Liver (tissue), 10 donors: ENCODE measurements at places on chromosomes 2 and 18. TPM values are rescaled to one million over a fixed set of nuclear protein-coding genes. Genes with fewer than 3 reads are reported as not detected.

GATA6 gene
- polyA plus RNA-seq = 6.2 TPM

- DNase-seq = no peak
Observed at GRCh38 chr18:28099237-28099636, 77.7 kb downstream of the CDH2 start.

DNA sequence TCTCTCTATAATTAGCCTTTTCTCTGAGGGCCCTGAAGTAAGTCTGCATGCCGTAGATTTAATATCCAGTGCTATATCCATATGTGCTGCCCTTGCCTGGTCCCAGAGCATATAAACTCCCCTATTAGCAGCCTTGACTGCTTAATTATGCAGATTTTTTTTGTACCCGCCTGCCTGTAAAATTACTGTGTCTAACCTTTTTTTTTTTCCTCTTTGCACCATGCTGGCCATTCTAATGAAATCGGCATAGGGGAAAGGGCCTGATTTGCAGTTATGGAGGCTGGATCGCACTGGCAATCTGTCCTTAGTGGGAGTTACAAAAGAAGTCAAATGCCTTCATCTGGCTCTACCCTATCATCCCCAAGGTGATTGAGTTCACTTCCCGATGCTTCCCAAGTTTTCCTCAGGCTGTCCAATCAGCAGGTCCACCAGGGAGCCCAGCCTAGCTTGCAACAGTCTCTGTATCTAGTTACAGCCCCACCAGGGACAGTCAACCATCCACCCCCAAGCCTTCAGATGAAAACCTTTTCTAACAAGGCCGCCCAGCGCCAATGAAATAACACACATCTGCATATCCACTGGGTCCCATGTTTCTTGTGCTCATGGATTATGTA lies 239.0 kb downstream of the ZNF521 start:
- no peak for DNase-seq

GRCh38 chr2:3487432-3487831 lies 31.9 kb downstream of the ADI1 start:
- no peak for DNase-seq

- no peak for DNase-seq
Observed at GRCh38 chr2:152740743-152741328, 22.4 kb downstream of the ARL6IP6 start.

ANKRD30B gene
- polyA plus RNA-seq = not detected

KIAA2012 gene
- polyA plus RNA-seq = 0.35 TPM

RGPD3 gene
- polyA plus RNA-seq = 0.07 TPM

DNA sequence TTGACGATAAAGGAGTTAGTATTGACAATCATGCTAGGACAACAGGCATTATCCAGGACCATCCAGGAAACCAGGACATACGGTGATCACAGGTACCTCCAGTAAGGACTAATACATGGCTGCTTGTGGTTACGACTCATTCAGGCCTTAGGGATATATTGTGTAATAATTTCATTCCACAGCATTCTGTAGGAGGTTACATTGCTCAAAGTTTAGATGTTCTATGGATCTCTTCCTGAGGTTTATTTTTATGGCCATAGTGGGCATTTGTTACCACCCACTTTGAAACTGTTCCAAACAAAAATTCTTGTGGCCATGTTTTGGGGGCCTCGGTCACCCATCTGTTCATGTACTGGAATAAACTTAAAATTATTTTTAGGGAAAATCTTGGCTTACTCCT lies 431.6 kb downstream of the METTL4 start:
- no peak for DNase-seq

- DNase-seq = no peak
Observed at GRCh38 chr2:222945887-222946286, 85.1 kb downstream of the ACSL3 start.

DPYSL5 gene
- polyA plus RNA-seq = not detected

GRCh38 chr18:79133724-79134123 lies 64.5 kb downstream of the ATP9B start:
- DNase-seq = no peak

DNA sequence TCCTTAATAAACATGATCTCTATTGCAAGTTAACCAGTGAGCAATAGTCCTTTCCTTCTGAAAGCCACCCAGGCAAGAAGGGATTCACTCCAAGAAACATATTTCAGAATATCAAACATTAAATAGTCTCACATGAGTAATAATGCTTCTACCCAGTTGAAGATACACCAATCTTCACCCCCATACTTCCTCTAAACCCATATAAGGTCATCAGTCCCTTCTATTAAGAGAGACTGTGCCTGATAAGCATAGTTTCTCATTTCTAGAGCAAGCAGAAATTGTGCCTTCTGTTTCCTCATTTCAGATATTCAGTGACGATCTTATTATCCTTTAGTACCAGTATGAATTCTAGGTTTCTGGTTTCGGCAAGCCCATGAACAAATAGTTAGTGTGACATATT lies 64.6 kb downstream of the DSEL start:
- no peak for DNase-seq

ABCB11 gene
- polyA plus RNA-seq = 18.3 TPM

GRCh38 chr2:122478117-122478516 lies 722.7 kb downstream of the TSN start:
- DNase-seq = no peak

GRCh38 chr18:616380-616995 lies 19.7 kb downstream of the CLUL1 start:
- DNase-seq = no peak

PROKR1 gene
- polyA plus RNA-seq = 0.02 TPM

SIX3 gene
- polyA plus RNA-seq = not detected

DNA sequence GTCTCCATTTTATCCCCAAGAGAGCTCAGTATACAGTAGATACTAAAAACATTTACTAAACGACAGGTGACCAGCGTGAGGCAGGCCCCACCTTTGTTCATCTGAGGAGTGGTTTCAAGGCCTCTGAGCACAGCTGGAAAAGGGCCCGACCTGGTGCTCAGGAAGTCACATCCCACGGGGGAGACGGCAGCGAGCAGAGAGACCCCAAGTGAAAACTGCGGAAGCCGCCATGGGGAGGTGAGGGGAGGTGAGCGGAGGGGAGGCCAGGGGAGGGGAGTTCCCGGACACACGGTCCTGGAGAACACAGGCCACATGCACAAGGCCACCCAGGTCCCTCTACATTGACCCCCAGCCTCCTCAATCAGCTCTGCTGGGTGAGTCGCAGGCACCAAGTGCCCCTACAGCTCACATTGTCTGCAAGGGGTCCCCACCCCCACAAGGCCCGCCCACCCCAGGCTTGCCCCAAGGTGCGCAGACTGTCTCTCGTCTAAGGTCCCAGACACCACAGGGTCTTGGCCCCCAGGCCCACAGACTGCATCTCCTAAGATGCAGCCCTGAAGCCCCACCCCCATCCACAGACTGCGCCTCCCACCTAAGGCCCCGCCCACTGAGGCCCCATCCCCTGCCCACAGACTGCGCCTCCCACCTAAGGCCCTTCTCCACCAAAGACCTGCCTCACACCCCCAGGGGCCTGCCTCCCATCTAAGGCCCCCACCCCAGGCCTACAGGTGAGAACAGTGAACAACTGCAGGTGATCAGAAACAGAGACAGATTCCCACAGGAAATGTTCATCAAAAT lies 19.1 kb downstream of the PARD6G start:
- no peak for DNase-seq

UGT1A4 gene
- polyA plus RNA-seq = 446 TPM

GRCh38 chr18:79989195-79989497 lies 783 bp upstream of the TXNL4A start:
- DNase-seq = no peak

CNRIP1 gene
- 3.3 TPM for polyA plus RNA-seq

GRCh38 chr2:41321351-41321750 lies 726.5 kb upstream of the PKDCC start:
- DNase-seq = no peak

- no peak for DNase-seq
Observed at GRCh38 chr2:149738767-149739166, 151.2 kb upstream of the MMADHC start.

- DNase-seq = no peak
Observed at GRCh38 chr18:50373561-50374219, 1.2 kb upstream of the SKA1 start.

DNA sequence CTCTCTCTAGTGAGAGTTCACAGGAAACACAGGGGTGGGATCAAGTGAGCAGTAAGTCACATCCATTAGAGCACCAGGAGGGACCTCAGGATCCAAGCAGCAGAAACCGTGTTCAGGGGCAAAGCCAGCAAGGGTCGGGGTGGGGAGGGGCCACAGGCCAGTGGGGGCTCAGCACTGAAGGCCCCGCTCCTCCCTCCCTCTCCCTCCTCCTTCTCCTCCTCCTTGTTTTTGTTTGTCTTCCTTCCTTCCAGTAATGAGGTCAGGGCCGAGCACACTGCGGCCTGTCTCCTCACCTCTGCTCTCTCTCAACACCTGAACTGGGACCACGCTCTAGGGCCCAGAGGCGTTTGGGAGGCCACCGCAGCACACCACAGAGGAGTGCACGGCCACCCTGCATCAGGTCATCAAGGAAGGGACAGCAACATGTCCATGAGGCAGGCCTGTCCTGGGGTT lies 20.9 kb downstream of the MTERF4 start:
- DNase-seq = no peak

CDKL4 gene
- not detected for polyA plus RNA-seq

DNA sequence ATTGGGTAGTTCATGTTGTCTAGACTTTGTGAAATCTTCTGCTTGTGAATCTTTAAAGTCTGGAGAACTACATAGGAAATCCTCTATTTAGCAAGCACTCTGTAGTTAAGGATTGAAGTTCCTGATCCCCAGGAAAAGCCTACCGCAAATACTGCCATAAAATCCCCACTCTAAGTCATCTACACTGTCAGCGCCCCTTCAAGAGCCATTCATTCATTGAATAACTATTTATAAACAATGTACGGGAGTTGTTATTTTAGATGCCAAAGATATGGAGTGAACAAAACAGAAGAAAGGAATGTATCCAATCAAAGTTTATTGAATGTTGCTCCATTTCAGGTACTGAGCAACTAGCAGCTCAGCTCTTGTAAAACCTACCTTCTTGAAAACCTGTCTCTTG lies 36.5 kb upstream of the SLC39A10 start:
- no peak for DNase-seq

EN1 gene
- not detected for polyA plus RNA-seq
